ENCODE measurements at places on chromosomes 16 and 17.

- no peak for DNase-seq
These were observed 90.9 kb downstream of the SPAG9 start for GRCh38 chr17:51029568-51030463.

- DNase-seq = no peak
These were observed 43.8 kb downstream of the CYTH1 start for GRCh38 chr17:78738278-78738677.

DNA sequence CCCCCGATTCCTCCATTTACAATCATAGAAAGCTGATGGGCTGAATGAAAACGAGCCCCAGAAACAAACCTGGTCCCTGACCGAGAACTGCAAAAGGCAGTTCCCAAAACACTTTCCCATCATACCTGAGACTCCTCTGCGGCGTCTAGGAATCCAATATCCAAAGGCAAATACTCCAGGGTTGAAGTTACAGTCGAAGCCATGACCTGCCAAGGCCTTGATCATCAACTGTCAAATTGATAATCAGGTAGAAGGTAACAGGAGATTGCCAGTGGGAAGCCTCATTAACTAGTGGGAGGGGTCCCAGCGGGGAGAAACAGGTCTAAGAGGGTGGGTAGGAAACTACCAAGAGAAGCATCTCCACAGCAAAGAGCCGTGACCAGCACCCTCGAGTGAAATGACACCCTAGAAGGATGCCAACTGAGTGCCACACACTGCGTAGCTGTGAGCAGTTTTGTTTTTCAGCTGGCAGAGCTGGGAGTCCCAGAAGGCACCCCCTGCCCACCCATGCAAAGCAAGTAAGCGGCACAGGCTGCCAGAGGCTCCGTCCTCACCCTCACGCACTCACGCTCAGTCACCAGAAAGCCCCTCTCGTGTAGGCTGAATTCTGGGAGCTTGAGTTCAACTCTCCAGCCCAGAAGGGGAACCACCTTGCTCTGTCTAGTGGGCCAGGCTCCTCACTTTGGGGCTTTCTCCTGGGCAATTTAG, 146.1 kb downstream of the GAS7 start:
- DNase-seq = no peak

GRCh38 chr16:88406096-88407041, 23.6 kb downstream of the ZNF469 start:
- DNase-seq = no peak

DNA sequence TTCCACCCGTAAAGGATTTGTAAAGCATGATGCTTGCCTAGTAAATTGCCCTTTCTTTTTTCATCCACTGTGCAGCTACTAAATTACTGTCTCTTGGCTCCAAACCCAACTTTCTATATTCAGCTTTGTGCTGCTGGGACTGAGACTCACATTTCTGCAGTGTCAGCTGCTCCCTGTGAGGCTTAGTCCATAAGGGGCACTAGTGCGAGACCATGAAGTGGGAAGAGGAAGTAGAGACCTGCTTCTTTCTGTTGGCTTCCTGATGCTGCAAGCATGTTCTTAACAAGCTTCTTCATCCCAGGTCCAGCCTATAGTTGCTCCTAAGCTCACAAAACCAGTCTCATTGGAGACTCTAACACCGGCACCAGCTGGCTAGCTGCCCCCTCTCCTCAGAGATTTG, 74.9 kb upstream of the HS3ST2 start:
- no peak for DNase-seq

DNA sequence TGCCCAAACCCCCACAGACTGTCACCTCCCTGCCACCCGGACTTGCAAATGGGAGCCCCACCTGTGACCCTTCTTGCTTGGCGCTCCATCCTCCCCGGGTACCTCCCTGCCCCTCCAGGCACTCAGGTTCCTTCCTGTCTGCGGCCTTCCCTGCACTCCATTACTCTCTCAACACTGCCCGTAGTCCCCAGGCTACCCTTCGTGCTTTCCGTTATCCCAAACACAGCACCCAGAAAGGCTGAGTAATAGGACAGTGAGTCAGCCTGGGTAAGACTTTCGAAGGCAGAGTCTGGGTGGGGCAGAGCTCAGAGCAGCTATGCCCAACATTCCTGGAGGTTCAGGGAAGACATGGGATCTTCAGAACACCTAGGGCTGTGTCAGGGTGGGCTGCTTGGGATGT, 16.6 kb upstream of the C16orf74 start:
- DNase-seq = no peak

DNA sequence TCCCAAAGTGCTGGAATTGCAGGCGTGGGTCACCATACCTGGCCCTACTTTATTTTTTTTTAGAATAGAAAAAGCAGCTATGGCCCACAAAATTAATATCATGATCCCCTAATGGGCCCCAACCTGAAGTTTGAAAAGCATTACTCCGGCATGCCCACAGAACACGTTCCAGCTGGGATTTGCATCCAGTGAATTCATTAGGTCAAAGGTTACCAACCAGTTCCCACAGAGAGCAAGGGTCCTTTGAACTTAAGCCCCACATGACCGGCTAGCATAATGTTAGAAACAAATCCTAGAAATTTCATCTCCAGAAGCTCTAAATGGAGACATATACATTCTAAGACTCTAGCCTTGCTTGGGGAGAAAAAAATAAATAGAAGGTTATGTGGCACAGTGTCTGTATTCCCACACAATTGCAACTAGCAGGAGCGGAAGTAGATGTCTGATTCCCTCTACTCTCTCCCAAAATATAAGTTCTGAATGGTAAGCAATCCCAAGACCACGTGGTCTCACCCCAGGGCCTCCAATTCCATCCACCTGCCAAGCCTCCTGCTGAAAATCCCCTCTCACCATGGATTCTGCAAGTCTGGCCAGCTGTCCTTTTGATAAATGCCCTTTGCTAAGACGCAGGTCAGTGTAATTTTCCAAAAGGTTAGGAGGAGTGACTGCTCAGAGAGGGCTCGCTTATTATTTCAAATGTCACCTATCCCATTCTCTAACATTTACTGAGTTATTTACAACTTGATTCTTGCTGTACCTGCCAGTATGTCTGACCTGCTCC, 395.8 kb downstream of the NPIPA8 start:
- no peak for DNase-seq

DNA sequence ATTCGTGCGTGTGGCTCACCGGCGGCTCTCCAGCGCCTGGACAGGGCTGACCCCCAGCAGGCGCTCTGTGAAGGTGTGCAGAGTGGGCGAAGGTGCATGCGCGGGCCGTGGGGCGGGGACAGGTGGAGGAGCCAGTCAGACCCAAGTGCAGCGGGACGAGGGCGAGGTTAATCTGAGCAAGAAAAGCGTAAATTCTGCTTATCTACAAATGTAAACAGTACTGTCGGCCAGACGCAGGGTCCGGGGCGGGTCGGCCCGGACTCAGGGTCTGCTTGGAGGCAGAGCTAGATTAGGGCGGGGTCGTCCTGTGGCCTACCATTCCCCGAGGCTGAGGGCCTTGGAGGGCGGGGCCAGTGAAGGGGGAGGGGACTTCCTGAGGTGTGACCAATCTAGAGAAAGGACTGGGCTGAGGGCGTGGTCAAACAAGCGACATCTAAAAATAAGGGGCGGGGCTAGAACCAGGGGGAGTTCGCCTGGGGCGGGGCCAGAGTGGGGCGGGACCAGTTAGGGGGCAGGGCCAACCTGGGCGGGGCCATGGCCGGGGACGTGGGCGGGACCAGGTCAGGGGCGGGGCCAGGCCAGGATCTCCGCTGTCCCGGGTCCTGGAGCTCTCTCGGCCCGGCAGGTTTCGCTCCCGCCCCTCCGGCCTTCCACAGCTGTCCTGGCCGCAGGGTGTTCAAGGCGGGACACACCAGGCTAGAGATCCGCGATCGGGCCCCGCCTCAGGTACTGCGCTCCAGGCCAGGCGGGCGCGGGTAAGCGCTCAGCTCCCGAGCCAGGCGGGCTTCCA, at the start of gene SEC14L5:
Gene SEC14L5, plus strand, starts transcription at position 611 of the 790 bp plus-strand sequence. CDS start 994 bp downstream, outside the sequence.
- peak; percentile 99 for DNase-seq

DNA sequence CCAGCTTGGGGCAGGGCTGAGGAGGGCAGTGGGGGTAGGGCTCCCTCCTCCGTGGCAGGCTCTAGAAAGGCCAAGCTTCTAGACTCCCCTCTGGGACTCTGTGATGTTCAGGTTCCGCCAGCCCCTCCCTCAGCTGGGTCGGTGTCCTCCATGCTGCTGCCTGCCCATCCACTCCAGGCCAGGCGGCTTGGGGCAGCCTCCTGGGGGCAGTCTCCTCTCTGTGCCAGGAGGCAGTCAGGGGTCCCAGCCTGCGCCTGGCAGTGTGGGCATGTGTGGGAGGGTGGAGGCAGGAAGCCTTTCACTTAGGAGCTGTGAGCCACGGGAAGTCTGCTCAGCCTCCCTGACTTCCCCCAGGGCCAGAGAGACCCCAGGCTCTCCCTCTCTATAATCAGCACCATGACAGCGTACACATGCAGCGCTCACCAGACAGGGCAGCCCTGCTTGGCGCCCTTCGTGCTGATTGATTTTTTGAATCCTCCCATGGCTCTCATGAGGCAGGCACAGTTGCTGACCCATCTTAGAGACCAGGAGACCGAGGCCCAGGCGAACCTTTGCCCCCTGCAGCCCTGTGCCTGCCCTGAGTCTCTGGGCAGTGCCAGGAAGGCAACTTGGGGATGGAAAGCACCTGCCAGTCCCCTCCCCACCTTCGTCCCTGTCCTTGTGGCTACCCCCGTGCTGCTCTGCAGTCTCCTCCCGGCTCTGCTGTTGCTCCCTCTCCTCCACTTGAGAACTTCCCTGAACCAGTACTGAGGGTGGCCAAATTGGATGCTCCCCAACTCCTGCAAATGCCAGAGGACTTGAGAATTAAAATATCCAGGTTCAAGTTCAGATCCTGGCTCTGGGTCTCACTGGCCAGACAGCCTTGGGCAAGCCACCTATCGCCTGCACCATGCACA, 234.7 kb upstream of the GSE1 start:
- no peak for DNase-seq

GRCh38 chr16:5027575-5028235, 6.0 kb downstream of the NAGPA start:
- no peak for DNase-seq

GRCh38 chr16:16067127-16067526, 117.7 kb downstream of the ABCC1 start:
- no peak for DNase-seq

GRCh38 chr17:6554871-6555330, 1.5 kb downstream of the PITPNM3 start:
- no peak for DNase-seq

DNA sequence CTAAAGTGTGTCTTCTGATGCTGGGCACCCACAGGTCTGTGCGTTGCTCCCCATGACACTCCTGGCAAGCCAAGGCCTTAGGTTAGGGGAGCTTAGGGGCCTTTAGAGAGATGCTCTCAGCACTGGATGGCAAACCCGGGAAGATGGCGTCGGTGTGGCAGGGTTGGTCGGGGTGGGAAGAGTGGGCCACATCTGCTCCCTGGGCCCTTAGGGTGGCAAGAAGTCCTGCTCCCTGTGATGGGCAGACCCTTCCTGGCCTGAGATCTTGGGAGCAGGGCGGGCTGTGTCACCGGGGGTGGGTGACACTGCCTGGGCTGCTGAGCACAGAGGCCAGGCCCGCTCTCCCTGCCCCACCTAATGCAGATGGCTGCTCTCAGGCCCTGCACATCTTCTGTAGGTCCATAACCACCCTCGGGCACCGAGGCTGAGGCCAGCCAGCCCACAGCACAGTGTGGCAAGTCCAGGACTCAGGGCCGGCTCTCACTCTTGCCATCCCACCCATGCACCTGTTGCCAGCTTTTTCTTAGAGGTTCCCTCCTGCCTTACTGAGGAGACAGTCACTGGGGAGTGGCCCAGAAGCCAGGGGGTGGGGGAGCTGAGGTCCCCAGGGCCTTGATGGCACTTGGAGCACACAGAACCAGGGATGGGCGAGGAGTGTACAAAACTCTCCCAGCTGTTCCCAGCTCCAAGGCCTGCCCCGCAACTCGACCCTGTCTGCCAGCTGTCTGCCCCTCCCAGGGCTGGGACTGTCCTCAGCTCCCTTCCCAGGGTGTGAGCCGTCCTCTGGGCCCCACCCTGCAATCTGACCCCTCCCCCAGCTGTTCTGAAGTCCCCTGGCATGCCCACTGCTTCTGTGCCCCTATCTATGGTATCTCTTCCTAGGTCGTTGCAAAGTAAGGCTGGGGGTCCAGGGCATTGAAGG, 4.4 kb upstream of the MTSS2 start:
- DNase-seq = no peak

DNA sequence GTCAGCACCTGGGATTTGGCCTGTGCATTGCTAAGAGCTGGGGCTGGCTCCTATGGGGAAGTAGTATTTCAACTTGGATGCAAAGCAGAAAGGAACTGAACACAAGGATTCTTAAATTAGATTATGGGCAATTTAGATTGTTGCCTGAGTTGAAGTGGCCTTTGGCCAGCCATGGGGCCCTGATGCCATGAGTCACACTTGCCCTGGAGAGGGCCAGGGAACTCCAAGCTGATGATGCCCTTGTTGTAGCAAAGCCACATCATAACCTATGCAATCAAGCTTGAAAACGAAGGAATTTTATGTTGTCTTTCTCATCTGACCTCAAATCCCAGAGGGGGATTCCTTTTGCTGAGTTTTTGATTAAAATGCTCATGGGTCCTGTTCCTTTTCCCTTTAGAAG, 3.9 kb upstream of the SPATA32 start:
- no peak for DNase-seq

GRCh38 chr17:16439303-16439791, 24.0 kb downstream of the TRPV2 start:
- DNase-seq = no peak

DNA sequence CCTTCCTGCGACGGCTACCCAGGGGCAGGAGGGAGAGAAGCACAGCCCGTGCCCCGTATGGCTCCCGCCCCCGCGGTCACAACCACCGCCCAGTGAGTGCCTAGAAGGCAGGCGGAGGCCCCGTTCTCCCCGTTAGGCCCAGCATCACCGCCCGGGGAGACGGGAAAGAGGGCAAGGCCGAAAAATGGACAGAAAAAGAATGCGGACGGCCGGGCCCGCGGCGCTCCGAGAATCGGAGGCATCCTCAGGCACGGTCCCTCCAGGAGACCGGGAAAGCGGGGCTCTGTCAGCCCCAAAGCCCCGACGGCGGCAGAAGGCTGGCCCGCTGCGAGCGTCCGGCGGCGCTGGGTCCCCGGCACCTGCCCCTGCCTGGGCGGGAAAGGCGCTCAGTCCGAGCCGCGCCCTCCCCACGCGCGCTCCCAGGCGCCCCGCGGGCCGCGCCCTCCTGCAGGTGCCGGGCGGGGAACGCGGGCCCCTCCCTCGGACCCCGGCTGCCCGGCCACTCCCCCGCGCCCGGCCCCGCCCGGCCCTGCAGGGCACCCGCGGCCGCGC, 407 bp downstream of the MCRIP1 start:
- no peak for DNase-seq

- DNase-seq = peak; percentile 12
These were observed 178.3 kb downstream of the MRTFB start for GRCh38 chr16:14249291-14250032.

- DNase-seq = no peak
These were observed 13.6 kb upstream of the PPM1D start for GRCh38 chr17:60586288-60586974.

GRCh38 chr17:30922235-30923030, 688 bp downstream of the ADAP2 start:
- DNase-seq = no peak

DNA sequence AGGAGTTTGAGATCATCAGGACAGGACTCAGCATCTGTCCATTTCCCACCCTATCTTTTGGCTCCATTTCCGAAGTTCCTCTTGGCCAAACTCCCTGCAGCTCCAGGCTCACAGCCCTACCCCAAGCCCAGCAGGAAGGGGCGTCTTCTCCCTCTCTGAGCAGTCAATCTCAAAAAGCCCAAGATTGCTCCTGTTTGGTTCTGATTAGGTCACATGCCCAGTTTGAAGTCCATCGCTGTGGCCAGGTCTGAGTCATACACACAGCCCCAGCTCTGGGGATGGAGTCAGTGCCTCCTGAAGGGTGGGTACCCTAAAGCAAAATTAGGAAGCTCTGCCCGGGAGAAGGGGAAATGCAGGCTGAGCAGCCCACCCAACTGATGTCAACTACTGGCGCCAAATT, 23.9 kb downstream of the SNX20 start:
- no peak for DNase-seq

- DNase-seq = no peak
These were observed 54.5 kb upstream of the ADORA2B start for GRCh38 chr17:15890279-15890892.

Measured in neuronal stem cell (in vitro differentiated cells).